ENCODE measurements at places on chromosomes 16 and 17.

DNA sequence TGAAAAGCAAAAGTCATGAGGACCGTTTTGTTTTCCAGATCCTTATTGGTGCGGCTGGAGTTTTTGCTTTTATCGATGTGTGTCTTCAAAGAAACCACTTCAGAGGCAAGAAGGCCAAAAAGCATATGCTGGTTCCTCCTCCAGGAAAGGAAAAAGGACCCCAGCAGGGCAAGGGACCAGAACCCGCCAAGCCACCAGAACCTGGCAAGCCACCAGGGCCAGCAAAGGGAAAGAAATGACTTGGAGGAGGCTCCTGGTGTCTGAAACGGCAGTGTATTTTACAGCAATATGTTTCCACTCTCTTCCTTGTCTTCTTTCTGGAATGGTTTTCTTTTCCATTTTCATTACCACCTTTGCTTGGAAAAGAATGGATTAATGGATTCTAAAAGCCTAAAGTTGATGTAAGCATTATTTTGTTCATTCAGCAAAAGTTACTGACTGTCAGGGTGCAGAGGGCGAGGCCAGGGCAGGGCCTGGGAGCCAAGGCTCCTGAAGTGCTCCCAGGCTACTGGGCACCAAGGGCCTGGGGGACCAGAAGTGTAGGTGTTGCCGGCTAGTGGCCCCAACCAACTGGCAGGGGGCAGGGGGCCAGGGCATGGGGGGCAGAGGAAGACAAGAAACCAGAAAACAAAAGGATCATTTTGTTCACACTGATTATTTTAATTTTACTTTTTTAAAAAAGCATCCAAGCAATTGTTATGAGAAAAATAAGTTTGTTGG is 8.8 kb downstream of the CMTM2 start:
- DNase-seq = no peak

DNA sequence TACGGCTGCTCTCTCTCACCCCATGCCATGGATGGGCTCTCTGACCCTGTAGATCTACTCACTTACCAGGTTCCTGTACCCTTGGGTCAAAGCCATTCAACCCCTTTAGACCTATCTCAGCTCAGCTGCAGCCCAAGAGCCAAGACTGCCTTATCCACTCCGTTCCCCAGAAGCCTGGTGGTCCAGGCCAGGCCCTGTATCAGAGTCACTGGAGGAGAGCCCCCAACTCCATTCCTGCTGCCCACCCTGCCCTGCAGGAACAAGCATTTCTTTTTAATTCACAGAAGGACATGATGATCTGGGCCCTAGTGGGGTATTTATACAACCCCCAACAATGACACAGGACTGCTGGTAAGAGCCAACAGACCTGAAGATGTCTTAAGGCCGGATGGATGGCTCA is 76.8 kb downstream of the AIPL1 start:
- no peak for DNase-seq

DNA sequence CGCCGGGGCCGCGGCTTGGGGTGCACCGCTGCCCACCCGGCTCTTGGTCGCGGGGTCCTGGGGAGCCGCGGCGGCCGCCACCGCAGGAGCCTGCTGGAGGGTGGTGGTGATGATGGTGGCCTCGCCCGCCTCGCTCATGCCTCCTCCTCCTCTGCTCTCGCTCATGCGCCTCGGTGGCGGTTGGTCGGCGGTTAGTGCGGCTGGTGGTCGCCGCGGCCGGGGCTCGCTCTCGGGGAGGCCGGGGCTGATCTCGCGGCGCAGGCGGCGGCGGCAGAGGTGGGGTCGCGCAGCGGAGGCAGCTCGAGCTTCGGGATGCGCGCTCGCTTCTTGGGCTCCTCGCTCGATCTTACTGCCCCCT is 41.6 kb downstream of the AHSP start:
- DNase-seq = no peak

DNA sequence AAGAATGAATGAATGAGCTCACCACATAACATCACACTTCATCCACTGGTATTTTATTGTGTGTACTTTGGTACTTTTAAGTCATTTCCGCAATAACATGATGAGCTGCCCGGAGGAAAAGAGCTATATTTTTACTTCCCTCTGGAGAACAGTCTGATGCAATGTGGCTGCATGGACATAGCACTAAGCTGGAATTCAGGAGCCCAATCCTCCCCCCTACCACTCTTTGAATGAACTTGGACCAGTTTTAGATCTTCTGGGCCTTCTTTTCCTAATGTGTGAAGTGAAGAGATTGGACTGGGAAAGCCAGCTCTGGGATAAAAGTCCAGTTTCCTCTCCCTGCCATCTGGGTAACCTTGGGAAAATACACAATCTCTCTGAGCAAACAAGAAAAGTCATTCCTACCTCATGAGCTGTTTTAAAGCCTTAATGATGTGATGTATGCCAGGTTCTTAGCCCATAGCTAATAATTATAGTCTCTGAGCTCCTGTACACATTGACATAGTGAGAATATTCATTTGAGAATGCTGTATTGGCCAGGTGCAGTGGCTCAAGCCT is 79.3 kb downstream of the ABCC12 start:
- no peak for DNase-seq

- no peak for DNase-seq
Observed at GRCh38 chr17:73600103-73600871, 44.0 kb downstream of the SDK2 start.

- no peak for DNase-seq
Observed at GRCh38 chr16:73482310-73482709, 434.4 kb upstream of the ZFHX3 start.

- DNase-seq = peak; percentile 66
Observed at GRCh38 chr17:38449364-38449763, 21.1 kb downstream of the ARHGAP23 start.

DNA sequence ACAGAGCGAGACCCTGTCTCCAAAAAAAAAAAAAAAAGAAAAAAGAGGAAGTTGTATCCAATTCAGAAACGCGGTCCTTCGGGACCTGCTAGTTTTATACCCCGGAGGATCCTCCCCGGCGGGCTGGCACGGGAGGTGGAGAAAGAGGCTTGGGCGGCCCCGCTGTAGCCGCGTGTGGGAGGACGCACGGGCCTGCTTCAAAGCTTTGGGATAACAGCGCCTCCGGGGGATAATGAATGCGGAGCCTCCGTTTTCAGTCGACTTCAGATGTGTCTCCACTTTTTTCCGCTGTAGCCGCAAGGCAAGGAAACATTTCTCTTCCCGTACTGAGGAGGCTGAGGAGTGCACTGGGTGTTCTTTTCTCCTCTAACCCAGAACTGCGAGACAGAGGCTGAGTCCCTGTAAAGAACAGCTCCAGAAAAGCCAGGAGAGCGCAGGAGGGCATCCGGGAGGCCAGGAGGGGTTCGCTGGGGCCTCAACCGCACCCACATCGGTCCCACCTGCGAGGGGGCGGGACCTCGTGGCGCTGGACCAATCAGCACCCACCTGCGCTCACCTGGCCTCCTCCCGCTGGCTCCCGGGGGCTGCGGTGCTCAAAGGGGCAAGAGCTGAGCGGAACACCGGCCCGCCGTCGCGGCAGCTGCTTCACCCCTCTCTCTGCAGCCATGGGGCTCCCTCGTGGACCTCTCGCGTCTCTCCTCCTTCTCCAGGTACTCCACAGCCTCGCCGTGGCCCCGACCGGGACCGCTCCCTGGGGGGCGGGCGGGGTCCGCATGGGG is at the start of gene CDH3:
CDH3 (plus strand) TSS at position 596 of the 779 bp plus-strand sequence; CDS start at position 666, 70 bp downstream.
- DNase-seq = peak; percentile 66

Data from epithelial cell of prostate (primary cell).